Kasumi-1 (cell line): ENCODE measurements at places on chromosomes 3 and 15.

DNA sequence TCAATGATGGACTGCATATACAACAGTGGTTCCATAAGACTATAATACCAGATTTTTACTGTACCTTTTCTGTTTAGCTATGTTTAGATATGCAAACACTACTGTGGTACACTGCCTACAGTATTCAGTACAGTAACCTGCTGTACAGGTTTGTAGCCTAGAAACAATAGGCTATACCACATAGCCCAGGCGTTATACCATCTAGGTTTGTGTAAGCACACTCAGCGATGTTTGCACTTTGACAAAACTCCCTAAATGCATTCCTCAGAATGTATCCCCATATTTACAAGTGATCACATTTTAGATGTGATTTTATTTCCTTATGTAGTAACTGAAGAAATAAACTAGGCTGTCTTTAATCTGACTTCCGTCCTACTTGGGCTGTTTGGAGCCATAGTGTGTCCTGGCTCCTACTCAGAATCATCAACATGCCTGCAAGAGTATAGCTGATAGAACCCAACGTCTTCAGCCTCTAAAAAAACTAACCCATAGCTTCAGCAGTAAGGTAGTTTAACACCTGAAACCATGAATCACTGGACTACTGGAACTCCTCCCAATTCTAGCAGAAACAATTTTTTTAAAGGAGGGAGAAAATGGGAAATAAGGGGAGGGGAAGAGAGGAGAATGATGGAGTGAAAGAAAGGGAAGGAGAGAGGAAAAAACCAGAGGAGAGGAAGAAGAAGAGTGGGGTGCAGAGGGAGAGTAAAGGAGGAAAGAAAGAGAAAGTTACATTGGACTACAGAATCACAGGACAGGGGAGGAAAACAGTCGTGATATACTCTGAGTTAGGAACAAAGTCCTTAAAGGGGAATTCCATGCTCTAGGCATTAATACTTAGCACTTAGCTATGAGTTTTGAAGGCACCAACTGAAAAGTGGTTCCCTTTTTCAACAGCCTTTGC lies 67.7 kb upstream of the PLXND1 start:
- no peak for DNase-seq

DNA sequence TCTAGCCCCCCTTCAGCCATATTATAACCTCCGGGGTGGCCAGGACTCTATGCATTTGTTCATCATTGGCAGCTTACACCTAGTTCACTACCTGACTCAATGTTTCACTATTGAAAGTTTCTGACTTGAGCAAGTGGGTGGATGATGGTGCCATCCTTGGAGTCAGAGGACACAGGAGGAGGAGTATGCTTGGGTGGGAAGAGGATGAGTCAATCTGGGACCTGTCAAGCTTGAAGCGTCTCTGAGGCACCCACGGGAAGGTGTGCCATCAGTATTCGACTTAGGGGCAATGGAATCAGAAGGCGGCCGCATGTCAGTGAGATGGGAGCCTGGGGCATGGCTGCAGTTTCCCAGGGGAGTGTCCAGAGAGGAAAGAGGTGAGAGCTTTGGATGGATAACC lies 133.3 kb downstream of the EPHB1 start:
- no peak for DNase-seq

DNA sequence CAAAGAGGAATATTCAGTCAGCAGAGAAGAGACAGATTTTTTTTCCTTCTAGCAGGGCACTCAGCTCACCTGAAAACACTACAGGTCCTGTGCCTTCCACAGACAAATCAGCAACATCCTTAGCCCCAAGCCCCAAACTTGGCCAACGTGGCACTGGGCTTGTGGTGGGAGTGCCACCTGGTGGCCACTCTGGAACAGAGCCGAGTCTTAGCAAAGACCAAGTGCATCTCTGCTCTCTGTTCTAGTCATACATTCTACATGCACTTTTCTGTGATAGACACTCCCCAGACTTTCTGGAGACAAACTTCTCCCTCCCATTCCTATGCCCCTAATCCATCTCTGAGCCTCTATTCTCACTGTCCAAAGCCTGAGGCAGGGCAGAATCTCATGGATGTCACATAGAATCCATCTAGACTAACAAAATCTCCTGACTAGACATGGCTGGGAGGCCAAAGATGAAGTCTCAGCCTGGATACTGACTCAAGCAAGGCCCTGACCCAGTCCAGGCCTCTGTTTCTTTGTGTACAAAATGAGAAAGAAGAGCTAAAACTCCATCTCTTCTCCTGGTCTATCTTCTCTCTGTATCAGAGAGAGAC lies 5.1 kb upstream of the SEMA7A start:
- peak; percentile 78 for DNase-seq

DNA sequence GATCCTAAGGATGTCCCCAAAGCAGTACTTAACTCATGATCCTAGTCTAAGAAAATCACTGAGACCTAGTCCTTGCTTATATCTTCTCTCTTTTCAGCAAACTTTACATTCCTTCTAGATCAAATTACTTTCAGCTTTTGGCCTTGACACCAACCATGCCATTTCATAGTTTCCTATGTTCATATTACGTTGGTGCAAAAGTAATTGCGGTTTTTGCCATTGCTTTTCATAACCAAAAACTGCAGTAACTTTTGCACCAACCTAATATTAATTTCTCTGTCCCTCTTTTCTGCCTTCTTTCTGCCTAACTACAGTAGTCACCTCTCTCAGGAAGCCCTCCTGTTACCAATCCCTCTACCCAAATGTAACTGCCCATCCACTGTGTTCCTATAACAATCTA lies 36.8 kb downstream of the CCDC191 start:
- no peak for DNase-seq

DNA sequence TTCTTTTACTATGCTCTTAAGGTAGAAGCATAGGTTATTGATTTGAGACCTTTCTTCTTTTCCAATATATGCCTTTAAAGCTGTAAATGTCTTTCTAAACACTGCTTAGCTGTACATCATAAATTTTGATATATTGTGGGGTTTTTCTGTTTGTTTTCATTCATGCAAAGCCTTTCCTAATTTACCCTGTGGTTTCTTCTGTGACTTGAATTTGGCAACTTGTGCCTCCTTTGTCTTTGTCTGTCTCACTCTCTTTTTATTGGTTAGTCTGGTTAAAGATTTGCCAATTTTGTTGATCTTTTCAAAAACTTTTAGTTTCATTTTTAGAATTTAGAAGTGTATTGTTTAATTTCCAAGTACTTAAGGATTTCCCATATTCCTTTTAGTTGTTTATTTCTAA lies 343.1 kb downstream of the OXSM start:
- no peak for DNase-seq

- DNase-seq, result peak; percentile 26
Observed at GRCh38 chr3:173529062-173529711, 131.6 kb downstream of the NLGN1 start.

GRCh38 chr3:12253516-12254343 lies 35.1 kb upstream of the PPARG start:
- DNase-seq, result no peak

DNA sequence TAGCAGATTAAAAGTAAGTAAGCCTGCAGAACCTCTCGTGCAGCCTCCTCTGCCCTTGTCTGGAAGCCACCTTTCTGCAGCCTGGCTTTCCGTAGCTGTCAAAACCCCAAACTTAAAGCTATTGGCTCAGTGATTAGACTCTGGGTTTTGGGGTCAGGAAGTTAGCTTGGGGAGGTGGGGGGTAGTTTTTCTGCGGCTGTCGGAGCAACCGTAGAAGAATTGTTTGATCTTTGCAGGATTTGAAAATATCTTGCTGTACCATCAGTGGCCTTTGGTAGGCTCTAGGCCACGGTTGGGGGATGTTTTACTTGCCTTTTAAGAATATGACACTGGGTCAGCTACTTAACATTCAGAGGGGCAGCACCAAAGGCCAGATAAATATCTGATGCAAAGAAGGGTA lies 88.4 kb upstream of the RASGRP1 start:
- DNase-seq, result no peak

DNA sequence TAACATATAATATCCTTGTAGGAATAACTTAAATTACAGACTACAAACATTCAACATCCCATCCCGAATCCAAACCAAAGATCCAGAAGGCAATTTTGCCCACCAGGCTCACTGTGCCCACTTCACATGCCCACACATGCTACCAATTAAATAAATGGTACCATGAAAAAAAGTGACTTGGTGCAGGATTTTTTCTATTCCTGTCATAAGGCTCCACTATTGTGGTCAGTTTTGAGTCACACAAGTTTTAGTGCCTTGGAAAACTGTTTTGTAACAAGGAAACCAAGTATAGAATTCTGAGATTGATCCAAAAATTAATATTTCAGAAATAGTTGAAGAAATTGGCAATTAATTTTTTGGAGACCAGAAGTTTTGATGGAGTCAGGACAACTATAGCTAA lies 470.1 kb upstream of the THBS1 start:
- DNase-seq, result no peak

- no peak for DNase-seq
Observed at GRCh38 chr15:96285305-96285704, 45.2 kb upstream of the NR2F2 start.

GRCh38 chr3:177946497-177946896 lies 589.7 kb upstream of the KCNMB2 start:
- no peak for DNase-seq

DNA sequence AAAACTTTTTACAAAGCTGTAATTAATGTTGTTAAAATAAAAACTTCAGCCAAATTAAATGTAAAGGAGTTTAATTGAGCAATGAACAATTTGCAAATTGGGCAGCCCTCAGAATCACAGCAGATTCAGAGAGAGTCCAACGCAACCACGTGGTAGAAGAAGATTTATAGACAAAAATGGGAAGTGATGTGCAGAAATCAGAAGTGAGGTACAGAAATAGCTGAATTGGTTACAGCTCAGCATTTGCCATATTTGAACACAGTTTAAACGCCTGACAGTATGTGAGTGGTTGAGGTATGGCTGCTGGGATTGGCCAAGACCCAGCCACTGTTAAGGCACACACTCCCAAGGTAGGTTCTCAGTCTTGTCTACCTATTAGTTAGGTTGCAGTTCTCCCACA lies 14.4 kb upstream of the PLA2G4D start:
- no peak for DNase-seq

DNA sequence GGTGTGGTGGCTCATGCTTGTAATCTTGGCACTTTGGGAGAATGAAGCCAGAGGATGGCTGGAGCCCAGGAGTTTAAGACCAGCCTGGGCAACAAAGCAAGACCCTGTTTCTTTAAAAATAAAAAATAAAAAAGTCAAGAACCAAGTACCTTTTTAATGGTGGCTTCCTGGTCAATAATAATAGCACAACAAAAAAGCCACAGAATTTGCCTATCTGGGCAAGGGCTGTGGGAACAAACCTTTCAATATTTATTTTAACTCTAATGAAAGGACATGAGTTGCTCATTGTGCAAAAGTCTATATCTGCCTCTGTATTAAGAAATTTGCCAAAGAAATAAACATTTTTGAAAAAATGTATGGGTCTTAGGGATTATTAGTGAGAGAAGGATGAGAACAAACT lies 2.1 kb downstream of the ZNF609 start:
- DNase-seq, result no peak

- DNase-seq, result no peak
Observed at GRCh38 chr3:28150465-28151206, 90.8 kb upstream of the CMC1 start.

DNA sequence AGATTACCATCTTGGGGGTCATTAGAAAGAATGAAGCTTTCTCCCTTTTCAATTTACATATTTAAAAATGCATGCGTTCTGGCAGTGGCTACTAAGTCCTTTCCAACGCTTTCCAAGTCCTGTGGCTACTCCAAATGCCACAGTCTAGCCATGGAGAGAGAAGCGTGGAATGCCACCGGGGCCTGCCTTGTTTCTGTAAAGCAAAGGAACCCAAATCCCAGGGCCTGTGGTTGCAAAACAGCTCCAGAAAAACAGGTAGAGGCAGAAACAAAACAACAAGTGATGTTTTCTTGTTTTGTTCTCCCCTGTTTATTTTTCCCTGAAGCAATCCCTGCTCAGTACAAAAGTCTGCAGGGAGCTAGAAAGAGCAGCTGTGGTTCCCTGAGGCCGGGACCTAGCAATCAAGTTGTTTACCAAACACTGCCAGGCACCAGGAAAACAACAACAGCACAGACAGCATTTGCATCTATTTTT lies 85.5 kb downstream of the FOXP1 start:
- no peak for DNase-seq

DNA sequence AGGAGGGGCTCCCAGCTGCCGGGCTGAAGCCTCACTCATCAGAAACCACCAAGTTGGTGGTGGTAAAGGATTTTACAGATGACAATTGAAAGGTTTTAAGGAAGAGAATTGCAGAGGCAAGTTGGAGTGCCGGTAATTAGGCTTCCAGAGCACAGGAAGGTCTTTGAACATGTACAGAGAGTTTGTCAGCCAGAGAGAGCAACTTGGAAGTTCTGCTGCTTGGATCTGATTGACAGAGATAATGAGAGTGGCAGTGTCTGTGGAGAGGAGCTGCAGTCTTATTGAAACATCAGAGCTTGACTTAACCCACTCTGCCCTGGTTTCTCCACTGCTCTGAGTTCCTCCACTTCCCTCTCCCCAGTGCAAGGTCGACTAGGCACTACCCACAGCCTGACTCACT lies 448.6 kb downstream of the EPHB1 start:
- DNase-seq, result no peak

GRCh38 chr3:139020868-139021234 lies at the start of gene PRR23B:
TSS of gene PRR23B (minus strand) at chr3:139020926. CDS start at chr3:139020661, 265 bp downstream.
- DNase-seq, result peak; percentile 2

DNA sequence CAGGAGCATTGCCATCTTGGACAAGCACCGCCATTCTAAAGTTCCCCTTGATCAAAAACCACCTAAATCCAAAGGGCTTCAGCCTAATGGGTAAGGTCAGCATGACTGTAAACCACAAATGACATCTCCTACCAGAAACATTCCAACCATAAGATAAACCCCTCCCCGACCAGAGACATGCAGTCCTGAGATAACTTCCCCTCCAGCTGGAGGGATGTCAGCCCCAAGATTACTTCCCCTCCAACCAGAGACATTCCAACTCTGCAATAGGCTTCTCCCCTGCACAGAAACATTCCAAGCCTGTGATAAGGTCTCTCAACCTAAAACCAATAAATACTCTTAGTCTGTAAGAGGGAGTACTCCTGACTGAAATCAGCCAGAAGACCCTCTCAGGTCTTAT lies 62.7 kb upstream of the DNAJC19 start:
- no peak for DNase-seq

- DNase-seq, result peak; percentile 55
Observed at GRCh38 chr3:101784855-101785613, 6.0 kb downstream of the NXPE3 start.

DNA sequence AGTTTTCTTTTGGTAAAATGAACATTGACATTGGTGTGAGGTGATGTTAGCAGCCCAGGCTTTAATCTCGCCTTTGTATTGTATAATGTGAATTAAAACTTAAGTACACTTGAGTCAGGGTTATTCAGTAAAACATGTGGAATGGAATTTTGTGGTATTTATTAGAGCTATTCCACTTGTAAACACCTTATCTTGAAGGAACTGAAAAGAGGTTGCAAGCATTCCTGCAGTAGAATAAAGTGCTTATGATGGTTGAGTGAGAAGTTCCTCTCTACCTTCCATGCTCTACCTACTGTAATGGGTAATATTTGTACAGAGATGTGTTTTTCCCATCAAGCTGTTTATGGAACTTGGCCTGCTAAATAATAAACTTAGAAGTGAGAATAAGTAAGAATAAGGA lies 36.1 kb downstream of the HMG20A start:
- no peak for DNase-seq

GRCh38 chr3:142645236-142645793 lies 49.1 kb downstream of the PLS1 start:
- DNase-seq, result no peak

- peak; percentile 16 for DNase-seq
Observed at GRCh38 chr3:195094191-195094921, 176.6 kb downstream of the XXYLT1 start.

GRCh38 chr15:69328739-69329138 lies 30.0 kb downstream of the PAQR5 start:
- no peak for DNase-seq

- DNase-seq, result no peak
Observed at GRCh38 chr3:37675833-37676596, 185.7 kb upstream of the CTDSPL start.
